PC-3 (cell line): ENCODE measurements at places on chromosomes 1 and 21. TPM values are rescaled to one million over a fixed set of nuclear protein-coding genes. Genes with fewer than 3 reads are reported as not detected.

Gene HENMT1
- total RNA-seq = 1.1 and 1.3 TPM in 2 replicates

Gene MTARC1
- 48.5 and 50.2 TPM in 2 replicates for total RNA-seq

Gene PCP4
- not detected in 2 replicates for total RNA-seq

Gene CA6
- 0.18 TPM in 1 of 2 replicates, not detected in the other for total RNA-seq

Gene ADAMTS4
- total RNA-seq = 0.52 TPM in 1 of 2 replicates, not detected in the other

Gene LCE1D
- total RNA-seq = not detected in 2 replicates

Gene RGSL1
- total RNA-seq = not detected in 2 replicates

GRCh38 chr1:118688891-118689290, 299.3 kb downstream of the TBX15 start:
- DNase-seq = no peak
- no peak overlapping the region for H3K4me3 ChIP-seq
- no peak overlapping the region for H3K27ac ChIP-seq

- peaks cover 19% of the 10 kb centered on the region for H3K4me1 ChIP-seq
- H3K27ac ChIP-seq = no peak overlapping the region
- H3K27me3 ChIP-seq = no peaks in the 10 kb centered on the region
- no peak overlapping the region for H3K4me3 ChIP-seq
Observed at GRCh38 chr1:45883658-45884057, 80.2 kb downstream of the MAST2 start.

DNA sequence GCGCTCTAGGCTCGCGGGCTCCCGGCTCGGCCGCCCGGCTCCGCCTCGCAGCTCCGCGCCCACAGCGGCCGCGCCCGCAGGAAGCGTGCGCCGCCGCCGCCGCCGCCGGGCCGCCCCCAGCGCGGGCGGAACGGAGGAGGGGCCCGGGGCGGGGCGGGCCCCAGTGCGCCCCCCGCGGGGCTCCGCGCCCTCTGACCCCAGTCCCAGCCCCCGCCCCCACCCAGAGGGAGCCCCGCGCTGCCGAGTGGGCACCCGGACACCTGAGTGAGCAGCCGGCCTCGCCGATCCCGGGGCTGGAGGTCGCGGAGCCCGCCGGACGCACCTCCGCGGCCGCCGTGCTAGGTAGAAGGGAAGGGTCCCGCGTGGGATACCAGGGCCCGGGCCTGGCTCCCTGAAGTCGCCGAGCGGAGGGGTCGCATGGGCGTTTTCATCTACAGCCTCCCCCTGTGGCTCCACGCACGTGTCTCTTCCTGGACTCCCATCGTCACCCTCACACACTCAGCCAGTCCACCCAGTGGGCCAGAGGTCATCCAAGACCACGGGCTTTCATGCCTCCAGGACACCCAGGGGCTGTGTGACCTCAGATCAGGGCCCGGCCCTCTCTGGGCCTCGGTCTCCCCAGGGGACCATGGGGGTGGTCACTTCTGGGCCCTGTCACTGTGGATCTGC, at the start of gene SDC3:
Gene SDC3 (minus strand): TSS at position 63 of the 669 bp plus-strand sequence. CDS start 172 bp downstream, outside the sequence.
- no peaks in the 10 kb centered on the region; the same call in 1 of the 2 replicates for H3K36me3 ChIP-seq
- peaks cover 10% of the 10 kb centered on the region for H3K4me1 ChIP-seq
- H3K27ac ChIP-seq = no peak within 1 kb of the TSS
- no peaks in the 10 kb centered on the region for H3K27me3 ChIP-seq

GRCh38 chr1:247172996-247173395, 1.2 kb upstream of the ZNF124 start:
- H3K4me3 ChIP-seq = no peak overlapping the region
- peaks cover 12% of the 10 kb centered on the region for H3K36me3 ChIP-seq
- H3K27ac ChIP-seq = no peak overlapping the region
- no peak for DNase-seq
- H3K27me3 ChIP-seq = no peaks in the 10 kb centered on the region

DNA sequence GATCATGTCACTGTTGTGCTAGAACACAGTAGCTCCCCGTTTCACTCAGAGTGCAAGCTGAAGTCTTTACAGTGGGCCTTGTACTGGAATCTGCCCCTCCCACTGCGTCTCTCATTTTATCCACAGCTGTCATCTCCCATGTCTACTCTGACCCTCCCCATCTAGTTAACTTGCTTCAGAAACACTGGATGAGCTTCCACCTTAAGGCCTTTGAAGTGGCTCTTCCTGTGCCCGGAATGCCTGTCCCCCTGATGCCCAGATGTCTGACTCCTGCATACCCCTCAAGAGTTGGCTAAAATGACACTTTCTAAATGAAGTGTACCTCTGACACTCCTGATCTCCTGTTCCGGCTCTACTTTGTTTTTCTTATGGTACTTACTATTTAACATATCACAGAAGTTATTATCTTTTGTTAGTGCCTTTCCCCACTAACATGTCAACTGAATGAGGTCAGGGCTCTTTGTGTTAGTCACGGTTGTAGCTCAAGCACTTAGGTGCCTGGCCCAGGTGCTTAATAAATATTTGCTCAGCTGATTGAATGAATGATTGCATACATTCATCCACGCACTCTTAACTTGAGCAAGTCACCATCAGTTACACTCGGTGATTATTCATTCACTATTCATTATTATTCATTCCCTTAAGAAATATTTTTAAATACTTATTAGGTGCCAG, 13.3 kb downstream of the ARV1 start:
- H3K36me3 ChIP-seq = peaks cover 44% of the 10 kb centered on the region
- no peak overlapping the region for H3K4me3 ChIP-seq
- H3K4me1 ChIP-seq = peaks cover 13% of the 10 kb centered on the region
- peak; percentile 66 for DNase-seq

GRCh38 chr1:159315381-159315780, 13.2 kb downstream of the FCER1A start:
- no peak for DNase-seq
- no peaks in the 10 kb centered on the region for H3K36me3 ChIP-seq
- peaks cover 30% of the 10 kb centered on the region for H3K27me3 ChIP-seq
- no peak overlapping the region for H3K27ac ChIP-seq
- H3K4me3 ChIP-seq = no peak overlapping the region

DNA sequence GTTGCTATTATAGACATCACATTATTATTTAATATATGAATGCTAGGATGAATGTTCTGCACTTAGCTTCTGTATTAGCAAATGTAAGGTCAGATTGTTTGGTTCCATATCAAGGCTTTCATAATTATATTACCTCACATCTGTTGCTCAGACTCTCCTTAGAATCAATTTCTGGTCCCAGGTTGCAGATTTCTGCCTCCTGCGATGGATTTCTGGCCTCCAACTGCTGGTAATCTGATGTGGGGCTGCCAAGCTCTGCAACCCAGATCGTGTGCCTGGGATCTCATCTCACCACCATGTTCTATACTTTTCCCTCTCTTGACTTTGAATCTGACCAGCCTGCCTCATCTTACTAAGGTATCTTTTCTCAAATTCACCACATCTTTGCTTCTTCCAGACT, 25.2 kb downstream of the PLPPR5 start:
- no peaks in the 10 kb centered on the region for H3K36me3 ChIP-seq
- peaks cover 25% of the 10 kb centered on the region for H3K4me1 ChIP-seq
- H3K27ac ChIP-seq = no peak overlapping the region
- no peak overlapping the region for H3K4me3 ChIP-seq
- no peaks in the 10 kb centered on the region for H3K27me3 ChIP-seq
- no peak for DNase-seq

GRCh38 chr1:209879539-209879938, 51.8 kb downstream of the UTP25 start:
- no peaks in the 10 kb centered on the region for H3K36me3 ChIP-seq
- H3K4me1 ChIP-seq = peaks cover 40% of the 10 kb centered on the region
- H3K4me3 ChIP-seq = peak overlapping the region; percentile 36; the same call in 1 of the 2 replicates
- DNase-seq = peak; percentile 93

DNA sequence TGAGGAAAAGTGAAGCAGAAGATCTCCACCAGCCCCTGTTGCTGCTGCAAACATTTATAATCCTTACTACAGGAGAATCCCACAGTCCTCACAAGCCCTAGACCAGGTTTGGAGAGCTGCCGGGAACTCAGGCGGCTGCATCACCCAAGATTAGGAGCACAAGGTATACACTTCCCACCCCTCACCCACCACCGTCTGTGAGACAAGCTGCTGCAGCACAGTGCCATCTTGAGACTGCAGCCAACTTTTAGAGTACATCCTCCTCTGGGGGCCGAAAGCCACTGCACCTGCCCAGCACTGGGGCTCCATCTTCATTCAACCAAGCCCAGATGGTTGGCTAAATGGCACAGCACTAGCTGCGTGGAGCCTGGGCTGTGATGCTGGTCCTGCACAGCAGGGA, 13.8 kb downstream of the OLFML3 start:
- H3K27me3 ChIP-seq = no peaks in the 10 kb centered on the region
- H3K4me3 ChIP-seq = no peak overlapping the region
- H3K36me3 ChIP-seq = no peaks in the 10 kb centered on the region
- DNase-seq = no peak

DNA sequence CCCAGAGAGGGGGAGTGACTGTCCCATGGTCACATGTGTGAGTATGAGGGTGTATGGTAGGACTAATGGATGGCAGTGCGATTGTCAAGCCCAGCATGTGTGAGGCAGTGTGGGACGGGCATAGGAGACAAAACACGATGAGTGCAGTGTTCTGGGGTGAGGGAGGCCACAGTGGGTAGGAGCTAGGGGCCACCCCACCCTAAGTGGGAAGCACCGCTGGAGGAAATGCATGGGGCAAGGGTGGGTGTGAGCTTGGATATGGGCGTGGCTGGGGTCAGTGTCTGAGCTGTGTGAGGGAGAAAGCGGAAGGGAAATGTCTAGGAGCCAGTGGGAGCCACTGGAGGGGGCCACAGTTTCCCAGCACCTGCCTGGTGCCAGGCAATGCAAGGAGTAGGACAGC, 56.5 kb downstream of the FOXO6 start:
- H3K27me3 ChIP-seq = no peaks in the 10 kb centered on the region
- DNase-seq = no peak
- peaks cover 15% of the 10 kb centered on the region for H3K4me1 ChIP-seq
- no peaks in the 10 kb centered on the region for H3K36me3 ChIP-seq

DNA sequence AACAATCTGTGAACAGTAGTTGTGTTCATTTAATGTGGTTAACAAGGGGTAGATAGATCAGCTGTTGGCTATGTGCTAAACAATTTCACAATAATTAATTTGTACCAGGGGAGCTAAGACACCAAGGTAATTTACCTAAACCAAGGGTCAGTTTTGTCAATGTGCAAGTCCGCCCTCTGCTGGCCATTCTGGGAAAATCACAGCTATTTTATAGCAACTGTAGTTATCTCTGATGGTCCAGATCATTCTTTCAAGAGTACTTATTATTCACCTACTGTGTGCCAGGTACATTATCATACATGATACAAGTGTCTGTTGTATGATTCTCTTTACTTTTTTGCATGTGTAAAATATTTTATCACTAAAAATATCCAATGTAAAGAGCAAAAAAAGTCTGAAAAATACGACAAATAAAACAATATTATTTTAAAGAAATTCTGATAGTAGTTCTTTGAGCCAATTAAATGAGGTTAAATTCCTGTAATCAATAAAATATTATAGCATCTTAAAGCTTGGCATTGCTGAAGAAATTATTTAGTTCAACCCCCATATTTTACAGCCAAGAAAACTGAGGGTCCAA, 312.3 kb upstream of the FAM78B start:
- H3K4me3 ChIP-seq = no peak overlapping the region
- peak; percentile 79 for DNase-seq
- H3K27me3 ChIP-seq = peaks cover 28% of the 10 kb centered on the region; the same call in 1 of the 2 replicates
- H3K27ac ChIP-seq = no peak overlapping the region

GRCh38 chr1:183735069-183735860, 69.7 kb upstream of the RGL1 start:
- no peak overlapping the region for H3K27ac ChIP-seq
- H3K4me3 ChIP-seq = no peak overlapping the region
- no peaks in the 10 kb centered on the region for H3K36me3 ChIP-seq
- peak; percentile 4 for DNase-seq
- no peaks in the 10 kb centered on the region for H3K27me3 ChIP-seq

- H3K4me1 ChIP-seq = no peaks in the 10 kb centered on the region
- DNase-seq = no peak
- H3K27me3 ChIP-seq = peaks cover 37% of the 10 kb centered on the region
- H3K27ac ChIP-seq = no peak overlapping the region
Observed at GRCh38 chr1:4673494-4673893, 19.1 kb downstream of the AJAP1 start.

DNA sequence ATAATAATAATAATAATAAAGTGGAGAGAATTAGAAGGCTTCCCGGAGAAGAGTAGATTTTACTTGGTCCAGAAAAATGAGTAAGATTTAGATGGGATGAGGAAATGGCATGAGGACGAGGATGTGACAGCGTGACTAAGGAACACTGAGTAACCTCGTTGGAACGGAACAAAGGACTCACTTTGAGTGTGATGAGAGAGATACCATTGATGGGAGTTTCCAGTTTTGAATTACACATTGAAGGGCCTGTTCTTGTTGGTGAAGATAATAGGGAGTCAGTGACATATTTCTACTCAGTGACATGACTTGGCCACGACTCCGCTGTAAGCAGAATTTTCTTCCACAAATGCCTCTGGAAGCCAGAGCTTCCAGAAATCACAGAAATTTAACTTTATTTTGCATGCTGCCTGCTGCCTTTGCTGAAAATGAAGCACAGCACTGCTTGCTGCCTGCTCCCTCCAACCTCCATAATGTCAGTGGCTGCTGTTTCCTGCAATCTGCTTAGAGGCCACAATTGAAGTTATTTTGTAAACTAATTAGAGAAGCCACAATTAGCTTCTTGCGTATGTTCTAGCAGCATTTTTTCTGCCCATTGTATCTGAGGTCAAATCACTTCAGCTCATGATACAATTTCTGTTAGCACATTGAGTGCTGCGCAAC, 33.7 kb upstream of the FBXO28 start:
- DNase-seq = peak; percentile 97
- no peaks in the 10 kb centered on the region for H3K27me3 ChIP-seq
- no peak overlapping the region for H3K4me3 ChIP-seq
- no peaks in the 10 kb centered on the region for H3K36me3 ChIP-seq
- peak overlapping the region; percentile 83 for H3K27ac ChIP-seq

DNA sequence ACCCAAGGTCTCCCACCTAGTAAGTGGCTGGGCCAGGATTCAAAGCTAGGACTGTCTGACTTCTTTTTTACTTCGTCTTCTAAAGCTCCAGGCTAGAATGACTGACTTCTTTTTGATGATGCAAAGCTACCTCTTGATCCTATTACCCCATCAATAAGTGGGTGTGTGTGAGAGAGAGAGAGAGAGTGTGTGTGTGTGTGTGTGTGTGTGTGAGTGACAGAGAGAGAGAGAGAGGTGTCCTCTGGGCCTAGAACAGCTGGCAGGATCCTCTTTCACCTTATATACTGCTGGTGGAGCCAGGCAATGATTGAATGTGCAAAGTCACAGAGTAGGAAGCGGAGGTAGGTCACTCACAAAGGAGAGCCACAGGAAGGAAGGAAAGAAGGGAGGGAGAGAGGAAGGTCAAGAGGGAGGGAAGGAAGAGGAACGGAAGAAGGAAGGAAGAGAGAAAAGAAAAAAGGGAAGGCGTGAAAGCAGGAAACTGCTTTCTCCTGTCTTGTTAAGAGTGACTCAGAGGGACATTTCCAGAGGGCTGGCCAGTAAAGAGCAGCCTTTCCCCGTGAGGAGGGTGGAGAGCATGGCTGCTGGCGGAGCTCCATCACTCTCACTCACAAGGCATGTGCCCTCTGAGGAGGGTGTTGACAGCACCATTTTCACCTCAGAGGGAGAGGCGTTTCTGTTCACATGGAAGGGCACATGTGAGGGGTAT, 68.9 kb downstream of the CDC7 start:
- no peaks in the 10 kb centered on the region for H3K36me3 ChIP-seq
- no peaks in the 10 kb centered on the region for H3K27me3 ChIP-seq
- peak overlapping the region; percentile 76 for H3K27ac ChIP-seq
- H3K4me3 ChIP-seq = no peak overlapping the region
